Right lobe of liver (tissue), 6 donors: ENCODE measurements at places on chromosomes 1 and 21. TPM values are rescaled to one million over a fixed set of nuclear protein-coding genes. Genes with fewer than 3 reads are reported as not detected.
A peak's percentile ranks its signal among the peaks of the same experiment; 100 is the strongest.

DNA sequence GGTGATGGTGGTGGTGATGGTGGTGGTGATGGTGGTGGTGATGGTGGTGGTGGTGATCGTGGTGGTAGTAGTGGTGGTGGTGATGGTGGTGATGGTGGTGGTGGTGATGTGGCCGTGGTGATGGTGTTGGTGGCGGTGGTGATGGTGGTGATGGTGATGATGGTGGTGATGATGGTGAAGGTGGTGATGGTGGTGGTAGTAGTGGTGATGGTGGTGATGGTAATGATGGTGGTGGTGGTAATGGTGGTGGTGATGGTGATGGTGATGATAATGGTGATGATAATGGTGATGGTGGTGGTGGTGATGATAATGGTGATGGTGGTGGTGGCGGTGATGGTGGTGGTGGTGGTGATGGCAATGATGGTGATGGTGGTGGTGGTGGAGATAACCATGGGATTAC, 6.8 kb upstream of the COL6A2 start:
- DNase-seq: no peak

DNA sequence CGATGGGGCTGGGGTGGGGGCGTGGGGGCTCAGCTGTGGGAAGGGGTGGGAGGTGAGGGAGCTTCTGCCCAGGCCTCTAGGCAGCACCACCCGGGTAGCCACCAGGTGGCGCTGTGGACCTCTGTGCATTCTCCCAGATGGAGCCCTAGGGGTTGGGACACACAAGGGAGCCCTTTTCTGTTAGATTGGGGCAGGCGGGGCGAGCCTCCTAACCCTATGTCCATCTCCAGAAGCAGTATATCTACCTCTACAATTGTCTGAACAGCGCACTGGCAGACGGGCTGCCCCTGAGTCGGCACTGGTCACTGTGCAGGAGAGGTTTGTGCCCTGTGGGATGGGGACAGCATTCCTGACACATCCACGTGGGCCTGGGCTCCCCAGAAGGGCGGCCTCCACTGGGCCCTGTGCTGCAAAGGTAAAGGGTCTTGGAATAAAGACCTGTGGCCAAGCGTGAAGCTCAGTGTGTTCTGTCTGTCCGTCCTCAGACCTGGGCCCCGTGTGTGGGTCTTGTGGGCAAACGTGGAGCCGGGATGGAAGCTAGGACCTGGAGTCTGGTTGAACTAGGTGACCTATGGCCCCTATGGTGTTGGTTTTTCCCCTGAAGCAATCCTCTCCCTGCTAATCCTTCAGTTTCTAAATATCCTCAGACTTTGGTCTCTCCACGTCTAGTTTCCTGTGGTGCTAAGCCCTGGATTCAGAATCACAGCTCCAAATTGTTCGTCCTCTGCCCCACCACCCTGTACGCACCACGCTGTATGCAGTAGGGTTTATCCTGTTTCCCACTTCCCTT, 4.4 kb upstream of the LGR6 start:
- peak; percentile 78 for DNase-seq

DNA sequence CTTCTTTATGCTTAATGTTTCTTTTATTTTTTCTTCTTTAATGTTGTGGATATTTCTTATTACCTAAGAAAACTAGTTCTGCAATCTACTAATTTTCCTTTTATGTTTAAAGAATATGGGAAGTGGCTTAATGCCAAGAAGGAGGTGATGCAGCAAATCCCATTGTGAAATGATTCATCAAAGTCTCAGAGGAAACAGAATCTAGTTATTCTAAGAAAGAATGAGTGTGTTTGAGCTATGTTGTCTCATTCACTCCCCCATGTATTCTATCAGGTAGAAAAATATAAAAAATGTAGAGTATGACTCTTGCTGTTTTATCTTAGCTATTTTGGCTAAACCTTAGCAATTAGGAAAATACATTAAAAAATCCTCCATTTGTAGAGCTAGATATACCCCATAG, 659.9 kb upstream of the RGS18 start:
- no peak for DNase-seq

DNA sequence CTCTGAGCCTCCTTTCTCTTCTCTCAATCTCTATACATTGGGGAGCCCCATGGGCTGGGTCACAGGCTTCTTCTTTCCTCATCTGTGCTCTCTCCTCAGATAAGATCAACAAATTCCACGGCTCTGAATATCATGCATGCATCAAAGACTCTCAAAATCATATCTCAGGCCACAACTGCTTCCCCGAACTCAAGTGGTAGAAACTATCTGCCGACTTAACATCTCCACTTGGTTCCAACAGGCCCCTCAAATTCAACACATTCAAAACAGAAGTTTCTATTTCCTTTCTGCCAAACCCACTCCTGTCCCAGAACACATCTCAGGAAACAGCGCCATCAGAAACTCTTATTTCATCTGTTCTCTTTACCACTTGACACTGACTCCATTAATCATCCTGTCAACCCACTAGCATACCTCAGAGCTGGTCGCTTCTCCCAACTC, 16.7 kb downstream of the DDX59 start:
- no peak for DNase-seq

DNA sequence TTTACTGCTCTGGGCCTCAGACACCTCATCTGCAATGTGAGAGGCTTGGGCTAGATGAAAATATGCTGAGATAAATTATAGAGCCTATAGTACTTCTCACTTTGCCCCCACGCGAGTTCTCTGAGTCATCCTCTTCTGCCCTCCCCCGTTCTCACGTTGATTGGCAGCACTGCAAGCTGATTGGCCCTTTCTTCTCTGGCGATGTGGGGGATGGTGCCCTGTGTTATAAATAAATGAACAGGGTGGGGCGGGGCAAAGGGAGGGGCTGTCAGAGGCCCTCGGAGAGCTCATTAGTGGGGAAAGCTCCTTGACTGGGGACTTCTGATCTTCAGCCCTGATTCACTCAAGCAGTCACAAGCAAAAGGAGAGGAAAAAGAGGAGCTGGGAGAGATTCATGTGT, 64.3 kb upstream of the ZC3H12A start:
- DNase-seq: no peak

- no peak for DNase-seq
Observed at GRCh38 chr1:4755864-4756504, 101.6 kb downstream of the AJAP1 start.

- DNase-seq: no peak
Observed at GRCh38 chr1:180428782-180429695, 73.3 kb downstream of the ACBD6 start.

- DNase-seq: no peak
Observed at GRCh38 chr1:25033828-25034705, 104.0 kb upstream of the RUNX3 start.

DNA sequence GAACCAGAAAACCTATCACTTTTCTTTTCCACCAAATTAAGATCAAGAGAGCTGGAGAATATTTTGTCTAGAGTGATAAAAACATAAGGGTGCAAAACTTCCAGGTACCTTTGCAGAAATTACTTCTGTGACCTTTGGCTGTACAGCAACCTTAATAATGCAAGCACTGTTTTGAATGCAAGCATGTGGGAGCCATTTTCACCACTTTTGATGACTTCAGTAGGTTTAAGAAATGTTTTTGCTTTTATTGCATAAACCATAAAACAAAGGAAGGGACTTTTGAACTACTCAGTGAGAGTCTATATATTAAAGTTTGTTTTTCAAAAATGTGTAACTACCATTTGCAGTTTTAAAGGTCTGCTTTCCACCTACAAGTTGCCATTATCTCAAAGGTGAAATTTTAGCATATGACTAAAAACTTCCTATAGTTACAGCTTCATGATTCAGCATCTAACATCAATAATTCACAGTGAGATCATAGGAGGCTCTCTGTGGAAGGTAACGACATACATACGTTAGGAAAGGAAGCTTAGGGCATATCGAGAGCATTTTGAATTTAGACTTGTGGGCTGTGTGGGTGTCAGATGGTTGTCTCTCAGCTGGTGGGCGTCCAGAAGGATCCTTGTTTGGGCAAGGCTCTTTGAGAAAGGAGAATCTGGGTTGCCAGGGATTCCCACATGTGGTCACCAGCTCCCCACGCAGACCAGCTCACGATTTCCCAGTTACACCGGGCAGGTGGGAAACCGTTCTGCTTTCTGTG, 1.1 kb upstream of the GADD45A start:
- DNase-seq: no peak

DNA sequence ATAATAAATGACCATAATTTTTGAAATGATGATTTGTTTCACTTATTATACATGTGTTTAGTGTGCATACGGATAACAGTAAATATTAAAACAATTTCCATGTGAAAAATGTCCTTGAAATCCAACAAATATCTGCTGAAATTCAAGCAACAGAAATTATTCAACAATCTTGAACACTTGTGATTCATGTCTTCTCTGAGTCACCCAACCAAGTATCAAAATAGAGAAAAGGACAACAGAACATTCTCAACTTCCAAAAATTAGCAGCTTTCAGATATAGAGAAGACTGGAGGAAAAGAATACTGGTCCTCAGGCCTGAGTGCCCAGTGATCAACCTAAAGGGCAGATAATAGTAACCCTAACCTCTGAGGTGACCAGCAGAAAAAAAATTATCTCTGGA, 90.8 kb downstream of the VAV3 start:
- DNase-seq: no peak

- no peak for DNase-seq
Observed at GRCh38 chr1:221637641-221638041, 104.2 kb downstream of the DUSP10 start.

The GPR52 gene
- 2.1 TPM for total RNA-seq

The GFI1 gene
- total RNA-seq: 0.12 TPM

The OR6K2 gene
- not detected for total RNA-seq

The PALMD gene
- total RNA-seq: 19.2 TPM

The AKR1A1 gene
- 126 TPM for total RNA-seq

The SMIM1 gene
- total RNA-seq: 3.8 TPM

The HFM1 gene
- not detected for total RNA-seq

The WDR64 gene
- 0.17 TPM for total RNA-seq
